ENCODE measurements at places on chromosomes 3 and 15.

DNA sequence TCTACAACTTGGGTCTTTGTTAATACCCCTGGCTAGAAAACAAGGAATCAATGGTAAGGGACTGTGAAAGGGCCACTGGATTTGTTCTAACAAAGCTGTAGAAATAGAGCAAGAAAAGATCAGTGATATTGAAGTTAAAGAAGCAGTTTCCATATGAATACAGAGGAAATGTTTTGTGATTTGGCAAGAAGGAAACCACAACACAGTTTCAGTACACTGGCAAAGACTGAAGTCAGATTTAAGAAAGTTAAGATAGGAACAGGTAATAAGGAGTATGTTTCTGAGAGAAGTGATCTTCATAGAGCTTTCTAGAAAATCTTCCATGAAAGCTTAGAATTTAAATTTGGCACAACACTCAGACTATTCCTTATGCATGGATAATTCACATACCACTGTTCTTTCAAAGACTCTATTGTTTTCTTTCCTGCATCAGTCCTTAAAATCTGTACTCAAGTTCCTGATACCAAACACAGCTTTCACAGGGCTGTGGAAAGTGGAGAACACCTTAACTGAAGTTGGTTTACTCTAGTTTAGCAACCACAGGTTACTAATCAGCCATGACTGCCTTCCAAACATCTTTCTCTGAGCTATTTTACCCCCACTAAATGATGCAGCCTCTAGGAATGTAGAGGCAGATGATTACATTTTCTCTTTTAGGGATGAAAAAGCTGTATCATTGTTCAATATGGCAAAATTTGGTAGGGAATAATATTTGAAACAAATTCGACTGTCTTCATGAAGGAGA, 32.4 kb upstream of the ALCAM start:
- no peak for DNase-seq

- DNase-seq, result no peak
These were observed 406.1 kb downstream of the PLCL2 start for GRCh38 chr3:17290894-17291293.

GRCh38 chr15:95561463-95561862, 769.0 kb upstream of the NR2F2 start:
- DNase-seq, result no peak

DNA sequence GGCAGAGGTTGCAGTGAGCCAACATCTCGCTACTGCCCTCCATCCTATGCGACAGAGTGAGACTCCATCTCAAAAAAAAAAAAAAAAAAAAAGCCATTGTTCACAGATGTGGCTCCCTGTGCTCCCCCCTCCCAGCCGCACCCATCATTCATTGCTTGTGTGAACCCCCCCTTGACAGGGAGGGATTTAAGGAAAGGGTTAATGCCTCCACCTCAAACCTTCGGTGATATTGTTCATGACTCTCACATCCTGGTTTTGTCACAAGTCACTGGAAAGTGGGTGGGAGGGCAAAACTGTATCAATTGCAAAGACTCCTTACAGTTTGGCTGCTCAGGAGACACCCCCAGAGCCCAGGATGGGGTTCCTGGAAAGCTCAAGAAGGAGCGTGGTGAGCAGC, 7.7 kb downstream of the SLC6A6 start:
- no peak for DNase-seq

All from T-cell (primary cell).